ENCODE measurements at places on chromosomes 6 and 20. TPM values are rescaled to one million over a fixed set of nuclear protein-coding genes. Genes with fewer than 3 reads are reported as not detected.

DNA sequence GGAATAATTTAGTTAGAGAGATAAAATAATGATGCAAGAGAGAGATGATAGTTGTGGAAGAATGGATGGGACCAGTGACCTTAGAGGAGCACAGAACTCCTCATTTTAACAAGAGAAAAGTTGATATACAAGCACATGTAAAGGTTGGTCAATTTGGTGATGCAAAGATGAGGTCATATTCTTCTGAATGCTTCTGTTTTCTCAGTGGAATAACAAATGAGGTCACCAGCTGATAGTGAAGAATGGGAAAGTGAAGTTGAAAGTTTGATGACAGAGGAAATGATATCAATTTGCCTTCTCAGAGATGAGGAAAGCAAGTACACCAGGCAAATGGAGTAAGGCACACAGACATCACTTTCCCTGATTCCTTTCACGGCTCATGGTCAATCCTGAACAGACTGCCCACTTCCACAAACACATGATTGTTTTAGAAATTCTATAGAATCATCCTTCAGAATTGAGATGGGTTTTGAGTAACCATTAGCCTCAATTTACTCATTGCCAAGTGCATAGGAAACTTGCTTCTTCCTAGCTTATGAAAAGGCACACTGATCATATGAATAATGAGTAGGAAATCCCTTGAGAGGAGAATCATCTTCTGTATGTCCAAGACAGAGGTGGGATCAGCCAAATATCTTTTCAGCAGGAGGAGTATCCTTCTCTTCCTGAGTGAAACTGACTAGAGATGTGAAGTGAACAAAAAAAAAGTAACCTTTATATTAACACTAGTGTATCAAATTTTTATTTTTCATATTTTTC, 82.4 kb upstream of the TCF21 start:
- no peak for DNase-seq

SLC26A8 gene
- 1.4 TPM for total RNA-seq

- peak; percentile 65 for DNase-seq
Observed at GRCh38 chr6:40906759-40907158, 132.3 kb downstream of the UNC5CL start.

- no peak for DNase-seq
Observed at GRCh38 chr6:1328129-1328800, 16.4 kb downstream of the FOXQ1 start.

DNA sequence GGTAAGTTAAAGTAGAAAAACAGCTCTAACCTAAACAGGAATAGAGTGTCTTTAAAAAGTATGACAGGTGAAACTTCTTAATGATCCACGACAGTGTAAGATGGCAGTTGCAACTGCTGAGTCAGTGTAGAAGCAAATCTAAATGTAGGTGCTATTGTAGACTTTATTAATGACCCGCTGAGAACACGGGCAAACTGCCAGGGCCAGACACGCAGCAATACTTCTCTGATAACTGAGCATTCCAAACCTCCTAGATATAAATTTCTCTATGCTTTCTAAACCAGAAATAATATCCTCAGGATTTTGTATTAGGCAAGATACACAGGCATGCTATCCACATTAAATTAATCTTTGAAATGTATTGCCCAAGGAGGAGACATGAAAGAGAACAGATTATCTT, 1076.4 kb downstream of the HACE1 start:
- DNase-seq, result no peak

SLC17A1 gene
- not detected for total RNA-seq

LINC00237 gene
- not detected for total RNA-seq

- DNase-seq, result no peak
Observed at GRCh38 chr6:142271476-142271875, 30.3 kb upstream of the ADGRG6 start.

- no peak for DNase-seq
Observed at GRCh38 chr20:45156713-45157112, 18.0 kb upstream of the PI3 start.

GGTLC1 gene
- not detected for total RNA-seq

GRCh38 chr6:30234356-30234755, 21.1 kb upstream of the TRIM26 start:
- DNase-seq, result no peak

EFCAB8 gene
- total RNA-seq, result not detected

SPDEF gene
- 0.07 TPM for total RNA-seq

MICAL1 gene
- 21.5 TPM for total RNA-seq

- DNase-seq, result no peak
Observed at GRCh38 chr6:21870076-21870730, 276.7 kb downstream of the SOX4 start.

TMEM200A gene
- total RNA-seq, result 2.1 TPM

DNA sequence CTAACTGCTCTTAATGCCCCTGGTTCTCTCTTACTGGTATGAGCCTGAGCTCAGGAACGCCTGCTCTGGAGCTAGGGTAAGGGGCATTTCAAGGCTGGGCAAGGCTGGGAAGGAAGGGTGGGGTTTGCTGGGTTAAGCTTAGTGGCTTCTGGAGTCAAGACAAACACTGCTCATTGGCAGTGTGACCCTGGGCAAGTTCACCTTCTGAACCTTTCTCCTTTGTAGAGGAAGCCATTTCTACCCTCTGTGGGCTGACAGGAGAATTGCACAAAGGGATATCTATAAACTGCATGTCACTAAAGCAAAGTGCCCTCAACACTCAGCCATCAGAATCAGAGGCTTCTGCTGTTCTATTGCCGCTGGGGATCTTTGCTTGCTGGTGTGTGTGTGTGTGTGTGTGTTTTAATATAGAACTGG, 20.3 kb upstream of the LRRN4 start:
- no peak for DNase-seq

DNA sequence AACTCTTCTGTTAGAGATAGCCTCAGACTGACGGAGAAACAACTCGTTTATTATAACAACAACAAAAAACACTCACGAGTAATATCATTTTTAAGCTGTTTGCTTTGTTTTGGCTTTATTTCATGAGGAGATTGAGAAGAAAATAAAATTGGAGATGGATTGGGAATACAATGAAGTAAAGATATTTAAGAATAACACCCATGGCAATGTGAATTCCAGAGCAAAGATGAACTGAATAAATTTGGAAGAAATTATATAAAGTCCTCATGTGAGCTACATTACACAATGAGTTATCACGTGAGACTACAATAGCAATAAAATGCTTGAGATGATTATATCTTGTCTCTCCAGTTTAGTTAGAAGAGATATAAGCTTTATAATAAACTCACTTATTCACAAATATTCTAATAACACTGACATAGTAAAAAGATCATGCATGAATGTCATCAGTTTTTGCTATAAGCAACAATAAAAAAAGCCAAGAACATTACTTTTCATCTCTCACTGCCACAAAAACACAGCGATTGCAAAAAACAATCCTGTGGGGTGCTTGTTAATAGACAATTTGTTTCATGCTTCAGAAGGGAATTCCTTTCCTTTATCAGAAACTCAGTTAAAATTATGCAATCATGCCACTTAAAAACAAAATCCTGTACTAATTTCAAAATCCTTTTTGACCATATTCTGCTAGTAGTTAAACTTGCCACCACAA, 696.7 kb upstream of the MARCKS start:
- DNase-seq, result no peak

- peak; percentile 42 for DNase-seq
Observed at GRCh38 chr6:16136621-16137450, 8.0 kb downstream of the MYLIP start.

- DNase-seq, result no peak
Observed at GRCh38 chr20:41573955-41574354, 44.2 kb downstream of the CHD6 start.

DNA sequence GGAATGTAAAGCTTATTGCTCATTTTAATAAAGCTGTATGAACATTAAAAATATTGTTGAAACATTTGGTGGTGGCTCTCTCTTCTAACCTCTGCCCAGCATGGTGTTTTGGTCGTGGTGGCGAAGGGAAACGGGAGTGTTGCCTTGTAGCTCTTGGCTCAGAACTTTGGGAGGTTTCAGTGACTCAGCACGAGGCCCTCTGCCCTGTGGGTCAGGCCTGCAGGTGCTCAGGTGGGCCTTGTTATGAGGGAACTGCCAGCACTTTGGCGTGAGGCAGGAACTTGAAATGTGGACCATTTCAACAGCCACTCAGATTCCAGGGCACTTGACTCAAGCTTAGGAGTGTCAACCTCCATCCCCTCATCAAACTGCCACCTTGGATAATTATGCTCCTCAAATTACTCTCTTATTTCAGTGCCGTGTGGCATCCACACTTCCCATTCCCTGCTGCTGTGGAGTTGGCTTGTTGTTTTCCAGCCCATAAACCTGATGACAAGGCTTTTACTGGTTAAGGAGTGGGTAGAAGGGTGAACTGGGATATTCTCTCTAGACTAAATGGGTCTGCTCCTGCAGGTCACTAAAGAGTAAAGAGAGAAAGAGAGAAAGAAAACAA, 36.3 kb downstream of the PRDM1 start:
- DNase-seq, result no peak

- DNase-seq, result no peak
Observed at GRCh38 chr6:55875400-55875799, at the start of gene BMP5. Gene BMP5, minus strand, starts transcription at chr6:55875590. Its CDS starts 725 bp downstream, at chr6:55874865.

GRCh38 chr6:170360476-170360875, 53.9 kb downstream of the FAM120B start:
- DNase-seq, result no peak

DNA sequence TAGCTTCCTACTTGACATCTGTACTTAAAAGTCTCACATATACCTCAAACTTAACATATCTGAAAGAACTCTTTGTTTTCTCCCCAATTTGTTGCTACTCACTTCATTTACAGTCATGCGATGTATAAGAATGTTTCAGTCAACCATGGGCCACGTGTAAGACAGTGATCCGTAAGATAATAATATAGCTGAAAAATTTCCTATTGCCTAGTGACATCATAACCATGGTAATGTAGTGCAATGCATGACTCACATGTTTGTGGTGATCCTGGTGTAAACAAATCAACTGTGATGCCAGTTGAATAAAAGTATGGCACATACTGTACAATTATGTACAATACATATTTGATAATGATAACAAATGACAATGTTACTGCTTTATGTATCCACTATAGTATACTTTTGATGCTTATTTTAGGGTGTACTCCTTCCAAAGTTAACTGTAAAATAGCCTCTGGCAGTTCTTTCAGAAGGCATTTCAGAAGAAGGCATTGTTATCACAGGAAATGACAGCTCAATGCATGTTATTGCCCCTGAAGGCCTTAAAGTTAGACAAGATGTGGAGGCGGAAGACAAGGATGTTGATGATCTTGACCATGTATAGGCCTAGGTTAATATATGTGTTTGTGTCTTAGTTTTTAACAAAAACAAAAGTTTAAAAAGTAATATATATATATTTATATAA, 579.0 kb downstream of the EPHA7 start:
- DNase-seq, result no peak

SOBP gene
- 2.5 TPM for total RNA-seq

GRCh38 chr6:25174678-25175077, 104.5 kb upstream of the CARMIL1 start:
- no peak for DNase-seq
